ENCODE measurements at places on chromosomes 3 and 15.

DNA sequence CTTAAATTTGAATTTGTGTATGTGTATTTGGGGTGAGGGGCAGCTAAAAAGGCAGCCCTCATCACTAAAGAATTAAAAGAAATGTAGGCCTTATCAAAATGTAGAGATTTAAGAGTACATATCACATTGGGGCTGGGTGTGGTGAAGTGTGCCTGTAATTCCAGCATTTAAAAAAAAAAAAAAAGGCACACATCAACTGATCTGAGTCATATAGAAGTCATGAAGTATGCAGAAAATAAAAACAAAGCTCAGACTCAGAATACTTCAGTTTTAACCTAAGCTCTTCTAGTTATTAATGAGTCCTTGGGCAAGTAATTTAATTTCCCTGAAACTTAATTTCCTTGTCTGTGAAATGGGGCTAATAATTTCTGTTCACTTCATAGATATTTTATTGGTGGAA lies 31.6 kb downstream of the SLC24A1 start:
- DNase-seq: peak; percentile 35

- no peak for DNase-seq
These were observed 97.4 kb downstream of the WNT7A start for GRCh38 chr3:13782501-13782900.

DNA sequence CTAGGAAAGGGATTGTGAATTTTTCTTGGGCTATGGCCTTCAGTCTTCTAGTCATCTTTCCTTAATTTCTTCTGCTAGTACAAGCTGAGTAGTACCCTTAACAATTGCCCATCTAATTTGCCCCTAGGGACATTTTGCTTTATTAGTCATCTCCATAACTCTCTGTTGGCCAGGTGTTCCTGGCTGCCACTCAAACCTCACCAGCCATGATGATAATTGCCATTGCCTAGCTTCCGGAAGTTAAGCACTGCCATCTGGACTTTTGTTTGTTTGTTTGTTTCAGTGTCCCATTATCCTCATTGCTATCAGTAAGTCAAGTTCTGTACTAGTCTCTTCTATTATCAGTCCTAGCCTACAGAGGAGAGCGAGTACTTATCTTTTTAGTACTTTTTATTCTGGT lies 36.6 kb upstream of the UBL7 start:
- no peak for DNase-seq

- no peak for DNase-seq
These were observed 159.5 kb upstream of the TMCO5A start for GRCh38 chr15:37774961-37775360.

DNA sequence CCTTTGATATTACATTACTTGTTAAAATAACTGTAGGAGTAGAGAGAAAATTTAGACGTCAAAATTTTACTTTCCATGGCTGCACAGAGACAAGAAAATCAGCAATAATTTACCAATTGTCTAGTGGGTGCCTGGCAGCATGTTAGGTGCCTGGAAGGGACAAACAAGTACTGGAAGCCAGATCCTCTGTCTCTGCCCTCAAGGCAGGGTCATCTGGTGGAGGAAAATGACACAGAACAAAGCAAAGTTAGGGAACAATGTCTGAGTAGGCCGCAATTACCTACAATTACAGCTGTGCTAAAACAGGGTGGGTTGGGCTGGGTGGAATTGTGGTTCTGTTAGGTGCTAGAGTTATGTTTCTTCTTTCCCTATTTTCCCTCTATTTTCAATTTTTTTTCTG lies 7.4 kb downstream of the CCDC174 start:
- DNase-seq: no peak

DNA sequence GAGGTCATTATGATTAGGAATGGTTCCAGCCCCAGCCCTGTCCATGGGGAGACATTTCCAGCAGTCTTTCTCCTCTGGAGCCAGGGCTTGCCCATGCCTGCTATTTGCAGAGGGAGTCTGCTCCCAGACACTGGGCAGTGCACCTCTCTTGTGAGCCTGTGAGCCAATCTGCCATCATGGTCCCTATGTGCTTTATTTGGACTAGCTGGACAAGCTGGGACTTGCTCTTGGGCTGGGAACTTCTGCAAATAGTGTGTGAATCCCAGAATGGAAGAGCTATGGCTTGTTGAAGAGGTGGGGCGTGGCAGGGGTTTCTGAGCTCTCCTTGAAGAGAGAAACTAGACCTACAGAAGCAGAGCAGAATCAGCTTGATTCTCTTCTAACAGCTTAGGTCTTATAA lies 53.7 kb upstream of the KY start:
- no peak for DNase-seq

- no peak for DNase-seq
These were observed 247.7 kb downstream of the AGBL1 start for GRCh38 chr15:86327230-86327865.

- DNase-seq: no peak
These were observed 407.1 kb downstream of the VPS13C start for GRCh38 chr15:61653110-61653509.

GRCh38 chr3:132407025-132407424 lies 10.3 kb upstream of the DNAJC13 start:
- DNase-seq: no peak
